ENCODE measurements at places on chromosomes 3 and 15.
A peak's percentile ranks its signal among the peaks of the same experiment; 100 is the strongest.

DNA sequence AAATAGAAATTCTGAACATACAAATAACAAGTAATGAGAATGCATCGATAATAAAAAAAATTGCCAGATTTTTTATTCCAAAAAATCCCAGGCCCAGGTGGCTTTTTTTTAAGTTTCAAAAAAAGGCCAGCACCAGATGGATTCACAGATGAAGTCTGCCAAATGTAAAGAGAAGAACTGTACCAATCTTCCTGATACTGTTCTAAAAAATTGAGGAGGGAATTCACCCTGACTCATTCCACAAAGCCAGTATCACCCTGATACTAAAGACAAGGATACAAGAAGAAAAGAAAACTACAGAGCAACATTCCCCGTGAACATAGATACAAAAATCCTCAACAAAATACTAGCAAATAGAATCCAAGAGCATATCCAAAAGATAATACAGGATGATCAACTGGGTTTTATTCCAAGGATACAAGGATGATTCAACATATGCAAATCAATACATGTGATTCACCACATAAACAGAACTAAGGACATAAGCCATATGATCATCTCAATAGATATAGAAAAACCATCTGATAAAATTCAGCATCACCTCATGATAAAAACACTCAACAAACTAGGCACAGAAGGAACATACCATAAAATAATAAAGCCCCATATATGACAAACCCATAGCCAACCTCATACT lies 44.1 kb upstream of the XCR1 start:
- DNase-seq = no peak

DNA sequence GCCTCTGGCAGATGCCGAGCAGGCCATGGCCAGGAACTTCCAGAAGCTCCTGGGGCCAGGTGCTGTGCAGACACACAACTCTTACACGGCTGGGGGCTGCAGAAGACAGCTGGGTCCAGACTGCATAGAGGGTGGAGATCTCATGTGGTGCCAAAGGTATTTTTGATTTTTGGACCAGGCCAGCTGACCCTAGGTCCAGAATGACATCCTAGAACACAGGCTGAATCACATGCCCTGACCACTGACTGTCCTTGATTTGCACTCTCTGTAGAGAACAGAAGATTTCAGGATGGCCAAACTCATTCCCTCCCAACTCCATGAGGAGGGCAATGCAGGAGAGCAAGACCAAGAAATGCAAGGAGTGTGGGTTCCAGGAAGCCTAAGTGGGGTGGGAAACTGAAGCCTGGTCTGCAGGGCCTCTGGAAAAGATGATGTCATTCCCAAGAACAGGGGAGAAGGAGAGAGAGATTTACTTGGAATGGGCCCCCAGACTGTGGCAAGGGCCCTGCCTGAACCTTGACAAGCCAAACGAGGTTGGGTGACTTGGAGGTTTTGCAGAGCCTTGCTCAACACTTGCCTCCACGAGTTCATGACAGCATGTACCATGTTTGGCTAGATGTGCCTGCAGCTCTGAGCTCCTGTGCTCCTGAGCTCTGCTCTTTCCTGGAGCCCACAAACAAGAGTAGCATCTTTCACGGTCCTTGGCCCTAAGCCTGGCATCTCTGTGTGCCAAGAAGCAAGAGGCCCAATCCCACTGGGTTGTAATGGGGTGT lies 38.5 kb upstream of the CTSH start:
- no peak for DNase-seq

DNA sequence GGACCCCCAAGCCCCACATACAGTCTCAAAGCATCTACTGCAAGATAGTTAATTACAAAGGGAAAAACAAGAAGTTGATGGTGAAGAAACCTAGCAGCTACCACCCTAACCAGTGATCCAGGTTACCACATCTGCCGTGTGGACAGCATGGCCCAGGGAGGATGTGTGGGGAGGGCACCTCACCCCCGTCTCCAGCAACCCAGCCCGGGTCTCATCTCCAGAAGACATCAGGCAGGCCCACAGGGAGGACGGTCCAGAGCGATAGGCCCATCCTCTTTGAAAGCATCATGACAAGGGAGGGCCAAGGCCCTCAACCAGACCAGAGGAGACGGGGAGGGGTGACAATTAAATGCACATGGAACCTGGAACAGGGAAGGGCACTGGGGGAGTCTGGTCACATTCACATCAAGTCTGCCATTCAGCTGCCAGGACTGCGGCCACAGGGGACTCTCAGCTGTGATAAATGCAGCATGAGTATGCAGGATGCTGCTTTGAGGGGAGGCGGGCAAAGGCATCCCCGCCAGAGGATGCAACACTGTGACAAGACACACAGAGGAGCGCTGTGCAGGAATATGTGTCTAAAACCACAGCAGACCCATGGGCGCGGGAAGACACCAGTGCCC lies 18.8 kb downstream of the ZXDC start:
- DNase-seq = peak; percentile 71

GRCh38 chr3:64586952-64587351 lies 100.8 kb downstream of the ADAMTS9 start:
- no peak for DNase-seq

- no peak for DNase-seq
Measured at GRCh38 chr3:113214917-113215595, 3.7 kb downstream of the BOC start.

All from HL-60 (cell line).